ENCODE measurements at places on chromosomes 3 and 15.

DNA sequence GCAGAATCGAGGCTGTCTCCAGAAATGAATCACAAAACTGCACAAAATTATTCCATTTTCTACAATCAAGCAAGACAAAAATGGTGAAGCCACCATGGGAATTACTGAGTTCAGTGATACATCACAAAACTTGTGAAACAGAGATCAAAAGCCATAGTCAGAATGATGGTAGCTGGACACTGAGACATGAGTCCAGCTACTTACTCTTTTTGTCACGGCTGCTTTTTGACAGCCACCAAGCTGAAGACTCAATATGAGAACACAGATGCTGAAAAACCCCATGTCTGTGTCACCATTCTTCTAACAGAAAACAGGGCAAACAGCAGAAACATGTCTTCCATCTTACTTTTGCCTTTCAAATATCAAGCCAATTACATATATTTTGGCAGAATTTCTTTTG is 237.6 kb downstream of the LPP start:
- DNase-seq, result no peak

DNA sequence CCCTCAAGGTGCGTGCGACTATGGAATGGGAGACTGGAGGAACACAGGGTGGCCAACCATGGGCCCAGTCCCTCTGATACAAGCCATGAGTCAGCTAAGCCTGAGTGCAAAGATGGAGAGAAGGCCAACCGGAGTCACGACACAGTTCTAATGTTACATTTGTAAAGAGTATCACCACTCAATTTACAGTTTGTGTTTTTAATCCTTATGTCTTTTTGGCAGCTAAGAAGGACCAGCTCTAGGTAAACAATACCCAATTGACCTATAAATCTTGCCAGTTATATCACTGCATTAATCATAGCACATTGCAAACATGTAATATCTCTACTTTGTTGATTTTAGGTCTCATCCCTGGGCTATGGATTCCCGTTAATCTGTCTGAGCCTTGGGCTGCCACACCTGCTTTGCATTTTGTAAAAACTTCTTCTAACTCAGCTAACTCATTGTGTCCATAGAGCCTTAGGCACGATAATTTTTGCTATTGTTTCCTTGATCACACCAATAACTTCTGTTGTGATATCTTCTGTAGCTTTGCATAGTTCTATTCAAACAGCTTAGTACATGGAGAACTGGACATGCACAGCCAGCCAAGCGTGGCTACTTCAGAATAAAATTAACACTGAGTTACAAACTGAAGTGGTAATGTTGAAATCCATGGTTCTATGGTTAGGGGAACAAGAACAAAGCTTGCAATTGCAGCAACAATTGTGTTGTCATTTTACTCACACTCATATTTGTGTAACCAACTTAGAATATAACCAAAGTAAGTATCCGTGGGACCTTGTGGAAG is 50.3 kb downstream of the LSM3 start:
- no peak for DNase-seq

DNA sequence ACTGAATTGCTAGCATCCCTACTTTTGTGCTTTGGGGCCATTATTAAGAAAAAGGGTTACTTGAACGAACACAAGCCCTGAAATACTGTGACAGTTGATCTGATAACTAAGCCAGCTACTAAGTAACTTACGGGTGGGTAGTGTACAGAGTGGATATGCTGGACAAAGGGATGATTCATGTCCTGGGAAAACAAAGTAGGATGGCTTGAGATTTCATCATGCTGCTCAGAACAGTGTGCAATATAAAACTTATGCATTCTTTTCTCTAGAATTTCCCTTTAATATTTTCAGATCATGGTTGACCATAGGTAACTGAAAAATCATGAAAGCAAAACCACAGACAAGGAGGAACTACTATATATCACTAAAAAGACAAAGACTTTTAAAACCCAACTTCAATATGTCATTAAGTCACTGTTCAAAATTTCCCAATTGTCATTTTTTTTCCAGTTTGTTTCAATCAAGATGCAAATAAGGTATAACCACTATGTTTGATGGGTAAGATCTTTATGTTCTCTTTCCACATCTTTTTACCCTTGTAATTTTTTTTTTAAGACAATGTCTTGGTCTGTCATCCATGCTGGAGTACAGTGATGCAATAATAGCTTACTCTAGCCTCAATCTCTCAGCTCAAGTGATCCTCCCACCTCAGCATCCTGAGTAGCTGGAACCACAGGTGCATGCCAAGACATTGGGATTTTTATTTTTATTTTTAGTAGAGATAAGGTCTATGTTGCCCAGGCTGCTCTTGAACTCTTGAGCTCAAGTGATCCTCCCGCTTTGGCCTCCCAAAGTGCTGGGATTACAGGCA is 67.7 kb downstream of the IFT80 start:
- no peak for DNase-seq

GRCh38 chr3:184572633-184573270 is 11.2 kb downstream of the EPHB3 start:
- no peak for DNase-seq

DNA sequence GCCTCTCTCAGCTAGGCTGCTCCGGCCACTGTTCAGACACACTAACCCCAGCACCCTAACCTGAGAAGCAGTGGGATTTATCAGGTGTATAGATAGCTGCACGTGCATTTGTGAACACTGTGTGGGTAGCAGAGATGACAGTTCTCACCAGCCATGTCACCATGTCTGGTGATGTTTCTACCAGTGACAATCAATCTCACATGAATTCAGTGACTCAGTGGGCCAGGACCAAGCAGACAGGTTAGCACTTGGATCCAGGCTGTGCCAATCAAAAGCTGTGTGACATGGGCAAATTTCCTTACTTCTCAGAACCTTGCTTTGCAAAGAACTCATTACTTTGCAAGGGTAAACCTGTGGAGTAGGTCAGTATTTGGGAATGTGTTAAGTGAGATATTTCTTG is 65.3 kb upstream of the GATM start:
- DNase-seq, result no peak

- no peak for DNase-seq
These were observed 141.0 kb upstream of the ARHGEF26 start for GRCh38 chr3:153980252-153980590.

DNA sequence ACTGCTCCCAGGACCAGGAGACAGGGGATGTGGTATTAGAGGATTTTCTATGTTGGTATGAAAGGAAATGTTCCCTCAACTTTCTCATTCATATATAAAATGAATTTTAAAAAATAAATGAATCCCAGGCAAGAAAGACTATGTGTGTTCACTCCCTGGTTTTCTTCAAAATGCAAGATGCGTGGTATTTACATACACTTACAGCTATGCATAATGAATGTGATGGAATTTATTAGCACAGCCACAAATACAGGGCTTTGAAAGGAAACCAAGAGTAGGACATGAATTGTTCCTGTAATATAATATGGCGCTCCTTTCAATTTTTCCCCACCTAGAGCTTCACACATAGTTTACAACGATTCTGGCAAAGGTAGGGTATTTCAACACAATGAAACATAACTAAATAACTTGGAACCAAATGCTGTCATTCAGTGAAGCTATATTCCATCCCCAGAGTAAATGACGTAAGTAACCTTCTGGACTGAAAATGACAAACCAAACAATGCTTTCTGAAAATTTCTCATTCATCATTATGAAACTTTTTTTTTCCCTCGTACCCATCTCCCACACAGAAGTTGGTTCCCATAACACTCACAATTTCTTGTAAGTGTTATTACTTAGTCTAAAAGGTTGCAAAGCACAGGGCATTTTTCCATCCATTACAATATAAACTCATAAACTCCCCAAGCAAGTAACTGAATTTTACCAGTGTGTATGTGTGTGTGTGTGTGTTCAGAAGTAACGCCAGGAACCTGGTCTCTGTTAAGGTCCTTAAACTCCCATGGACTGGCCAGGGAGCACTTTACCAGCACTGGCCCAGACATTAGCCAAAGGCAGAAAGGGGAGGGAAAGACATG is 41.8 kb downstream of the CBLB start:
- no peak for DNase-seq

DNA sequence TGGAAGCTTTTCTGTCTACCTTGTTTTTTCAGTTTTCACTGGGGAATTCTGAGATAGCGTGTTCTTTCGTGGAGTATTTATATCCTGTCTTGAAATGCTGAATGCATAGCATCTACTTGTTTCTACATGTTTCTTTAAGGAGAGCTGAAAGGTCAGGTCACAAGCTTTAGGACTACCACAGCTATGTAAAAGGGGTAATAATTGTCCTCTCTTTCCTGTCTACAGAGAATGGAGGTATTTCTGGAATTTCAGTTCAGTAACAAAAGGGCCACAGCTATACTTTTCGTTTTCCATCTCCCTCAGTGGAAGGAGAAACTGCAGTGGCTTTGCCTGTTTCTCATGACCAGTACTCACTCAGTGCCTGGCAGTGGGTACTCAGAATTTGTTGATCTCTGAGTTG is 4.7 kb downstream of the INAFM2 start:
- DNase-seq, result no peak

DNA sequence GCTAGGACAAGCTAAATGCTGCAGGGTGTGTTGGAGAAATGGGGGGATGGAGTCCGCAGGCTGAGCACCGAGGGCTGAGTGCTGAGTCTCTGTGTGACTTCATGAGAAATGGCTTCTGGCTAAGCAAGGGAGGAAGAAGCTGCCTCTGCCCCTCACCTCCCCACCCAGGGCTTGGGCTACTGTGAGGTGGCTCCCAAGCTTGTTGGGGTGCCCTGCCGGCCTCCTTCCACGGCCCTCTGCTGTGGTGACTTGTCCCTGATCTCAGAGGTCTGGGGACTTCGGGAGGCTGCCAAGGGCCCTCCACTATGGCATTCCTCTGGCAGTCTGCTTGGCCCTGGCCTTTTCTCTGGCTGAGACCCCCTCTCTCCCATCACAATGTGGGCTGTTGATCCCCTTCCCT is 30.1 kb upstream of the RAD18 start:
- DNase-seq, result no peak

DNA sequence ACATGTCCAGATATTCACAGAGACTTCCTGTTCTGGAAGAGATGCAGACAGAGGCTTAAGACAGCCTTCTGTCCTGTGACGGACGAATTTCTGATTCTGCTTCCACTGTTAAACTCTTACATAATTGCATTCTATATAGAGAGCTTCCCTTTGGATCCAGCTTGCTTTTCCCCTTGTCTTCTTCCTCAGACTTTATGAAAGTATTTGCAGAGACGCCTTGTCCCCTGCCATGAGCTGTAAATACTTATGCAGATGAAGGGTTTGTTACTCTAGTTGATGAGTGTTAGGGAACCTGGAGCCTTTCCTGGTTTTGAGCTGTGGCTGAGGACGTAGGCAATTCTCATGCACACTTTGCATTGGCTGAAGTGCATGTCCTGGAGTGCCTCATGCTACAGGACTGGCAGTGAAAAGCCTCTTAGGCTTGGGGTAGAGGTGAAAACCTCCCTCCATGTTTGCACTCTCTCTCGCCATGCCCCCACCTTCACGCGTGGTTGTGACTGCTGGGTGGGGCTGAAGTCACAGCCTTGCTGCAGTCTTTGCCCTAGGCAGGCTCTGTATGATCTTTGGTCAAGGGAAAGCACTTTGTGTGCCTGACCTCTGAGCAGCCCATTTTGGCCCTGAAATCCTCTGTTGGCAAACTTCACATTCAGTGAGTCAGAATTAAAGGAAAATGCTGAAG is 286.6 kb downstream of the PTPRG start:
- DNase-seq, result no peak

GRCh38 chr15:48435321-48435720 is 104.1 kb downstream of the DUT start:
- no peak for DNase-seq

GRCh38 chr15:71683411-71684274 is 126.7 kb upstream of the NR2E3 start:
- no peak for DNase-seq

DNA sequence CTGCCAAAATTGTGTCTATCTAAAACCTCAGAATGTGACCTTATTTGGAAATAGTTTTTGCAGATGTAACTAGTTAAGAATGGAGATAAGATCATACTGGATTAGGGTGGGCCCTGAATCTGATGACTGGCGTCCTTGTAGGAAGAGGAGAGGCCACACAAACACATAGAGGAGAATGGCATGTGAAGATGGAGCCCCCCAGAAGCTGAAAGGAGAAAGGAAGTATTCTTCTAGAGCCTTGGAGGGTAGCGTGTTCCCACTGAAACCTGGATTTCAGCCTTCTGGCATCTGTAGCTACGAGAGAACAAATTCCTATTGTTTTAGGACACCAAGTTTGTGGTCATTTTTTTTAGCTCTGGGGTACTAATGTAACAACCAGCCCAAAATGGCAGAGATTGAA is 423.0 kb upstream of the TPM1 start:
- DNase-seq, result no peak

GRCh38 chr3:150890295-150890694 is 14.9 kb downstream of the MINDY4B start:
- no peak for DNase-seq

DNA sequence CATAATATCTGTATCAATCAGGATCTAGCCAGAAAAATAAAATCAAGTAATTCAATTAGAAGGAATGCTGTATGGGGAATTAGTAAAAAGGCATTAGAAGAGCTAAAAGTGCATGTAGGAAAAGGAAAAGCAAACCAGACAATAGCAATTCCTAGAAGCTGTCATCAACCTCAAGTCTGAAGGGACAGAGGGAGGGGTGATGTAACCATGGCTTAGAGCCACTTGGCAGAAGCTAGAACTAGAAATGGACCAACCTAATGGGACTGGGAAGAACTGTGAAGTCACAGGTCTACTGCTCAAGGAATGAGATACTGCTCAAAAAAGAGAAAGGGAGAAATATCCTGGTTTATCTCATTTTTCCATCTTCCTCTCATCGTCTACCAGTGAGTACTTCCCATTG is 590.7 kb upstream of the SGO1 start:
- no peak for DNase-seq

- DNase-seq, result no peak
These were observed 114.0 kb downstream of the LRRC28 start for GRCh38 chr15:99365242-99365641.

GRCh38 chr3:28586325-28586724 is 237.7 kb upstream of the AZI2 start:
- DNase-seq, result no peak

DNA sequence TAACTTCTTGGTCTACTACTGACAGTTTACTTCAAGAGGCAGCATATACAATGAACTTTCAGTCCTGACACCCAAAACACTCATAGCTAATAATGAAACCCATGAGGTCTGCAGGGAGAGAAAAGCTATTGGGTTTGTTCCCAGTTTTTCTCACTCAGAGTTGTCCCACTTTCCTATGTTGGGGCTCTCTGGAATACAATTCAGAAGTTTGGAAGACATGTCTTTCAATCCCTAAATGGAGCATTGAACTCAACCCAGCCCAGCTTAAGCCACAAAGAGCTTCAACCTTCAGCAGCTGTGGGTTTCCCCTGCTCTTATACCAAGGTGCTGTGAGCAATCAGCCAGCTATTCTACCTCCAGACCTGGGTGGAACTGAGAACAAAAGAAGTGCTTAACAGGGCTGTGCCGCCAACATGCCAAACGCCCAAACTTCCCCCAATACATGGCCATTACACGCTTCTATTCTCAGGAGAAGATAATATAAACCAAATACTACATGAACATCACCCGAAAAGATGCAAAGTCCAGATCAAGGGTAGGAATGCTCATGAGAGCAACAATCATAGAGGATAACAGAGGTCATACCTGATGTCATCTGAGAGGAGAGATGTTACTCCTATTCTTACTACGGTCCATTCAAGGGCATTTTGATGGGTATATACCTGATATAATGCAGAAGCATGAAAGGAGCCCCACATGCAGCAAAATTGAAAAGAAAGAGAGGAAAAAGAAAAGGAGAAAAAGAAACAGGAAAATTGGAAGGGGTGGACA is 131.2 kb upstream of the TGFBR2 start:
- DNase-seq, result no peak

- DNase-seq, result no peak
These were observed 218.2 kb downstream of the P3H2 start for GRCh38 chr3:189902230-189903186.

GRCh38 chr15:82832601-82833361 is 23.4 kb downstream of the WHAMM start:
- DNase-seq, result no peak
